ENCODE measurements at places on chromosomes 2 and 18. TPM values are rescaled to one million over a fixed set of nuclear protein-coding genes. Genes with fewer than 3 reads are reported as not detected.
A peak's percentile ranks its signal among the peaks of the same experiment; 100 is the strongest.

The MSTN gene
- 2.1 TPM for polyA plus RNA-seq

The MTCL1 gene
- polyA plus RNA-seq, result 16.2 TPM

The FAM228A gene
- polyA plus RNA-seq, result 0.62 TPM

The EVA1A gene
- polyA plus RNA-seq, result 15.6 TPM

GRCh38 chr2:121638333-121638732 lies 10.9 kb downstream of the CLASP1 start:
- no peak for DNase-seq

- DNase-seq, result no peak
Observed at GRCh38 chr2:165743442-165743841, 50.6 kb downstream of the GALNT3 start.

DNA sequence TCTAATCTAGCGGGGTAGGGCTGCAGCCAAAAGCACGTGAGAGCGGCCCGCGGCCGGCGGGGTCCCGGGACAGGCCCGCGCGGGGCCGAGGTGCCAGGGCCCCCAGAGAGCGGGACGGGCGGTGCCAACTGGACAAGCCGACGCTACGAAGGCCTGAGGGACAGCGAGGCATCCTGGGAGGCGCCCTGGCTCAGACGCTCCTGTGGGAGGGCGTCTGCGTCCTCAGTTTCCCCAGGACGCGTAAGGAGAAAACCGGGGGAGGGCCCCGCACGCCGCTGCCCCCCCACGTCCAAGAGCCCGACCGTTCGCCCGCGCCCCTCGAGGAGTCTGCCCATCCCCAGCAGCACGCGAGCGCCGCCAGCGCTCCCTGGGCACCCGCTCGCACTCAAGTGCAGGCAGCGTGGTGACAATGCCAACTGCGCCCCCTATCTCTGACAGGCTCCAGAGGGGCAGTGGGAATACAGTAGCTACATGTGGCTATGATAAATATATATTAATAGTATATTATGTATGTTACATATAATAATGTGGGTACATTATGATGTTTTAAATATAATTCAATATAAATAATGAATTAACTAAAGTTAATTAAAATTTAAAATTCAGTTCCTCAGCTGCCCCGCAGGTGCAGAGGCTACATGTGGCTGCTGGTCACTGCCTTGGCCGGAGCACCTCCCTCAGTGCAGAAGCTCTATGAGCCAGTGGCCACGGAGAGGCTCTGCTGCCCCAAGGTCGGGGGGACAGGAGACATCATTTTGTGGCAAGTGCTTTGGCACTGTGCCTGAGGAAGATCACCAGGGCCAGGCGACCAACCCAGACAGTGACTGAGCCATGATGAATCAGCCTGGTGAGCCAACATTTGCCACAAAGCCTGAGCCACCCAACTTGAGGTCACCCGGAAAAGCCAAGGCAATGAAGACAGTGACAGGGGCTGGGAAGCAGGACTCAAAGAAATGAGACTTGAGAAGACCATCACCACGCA lies 5.5 kb upstream of the SFT2D3 start:
- no peak for DNase-seq

The IL37 gene
- 0.26 TPM for polyA plus RNA-seq

The KIF1A gene
- 12.5 TPM for polyA plus RNA-seq

DNA sequence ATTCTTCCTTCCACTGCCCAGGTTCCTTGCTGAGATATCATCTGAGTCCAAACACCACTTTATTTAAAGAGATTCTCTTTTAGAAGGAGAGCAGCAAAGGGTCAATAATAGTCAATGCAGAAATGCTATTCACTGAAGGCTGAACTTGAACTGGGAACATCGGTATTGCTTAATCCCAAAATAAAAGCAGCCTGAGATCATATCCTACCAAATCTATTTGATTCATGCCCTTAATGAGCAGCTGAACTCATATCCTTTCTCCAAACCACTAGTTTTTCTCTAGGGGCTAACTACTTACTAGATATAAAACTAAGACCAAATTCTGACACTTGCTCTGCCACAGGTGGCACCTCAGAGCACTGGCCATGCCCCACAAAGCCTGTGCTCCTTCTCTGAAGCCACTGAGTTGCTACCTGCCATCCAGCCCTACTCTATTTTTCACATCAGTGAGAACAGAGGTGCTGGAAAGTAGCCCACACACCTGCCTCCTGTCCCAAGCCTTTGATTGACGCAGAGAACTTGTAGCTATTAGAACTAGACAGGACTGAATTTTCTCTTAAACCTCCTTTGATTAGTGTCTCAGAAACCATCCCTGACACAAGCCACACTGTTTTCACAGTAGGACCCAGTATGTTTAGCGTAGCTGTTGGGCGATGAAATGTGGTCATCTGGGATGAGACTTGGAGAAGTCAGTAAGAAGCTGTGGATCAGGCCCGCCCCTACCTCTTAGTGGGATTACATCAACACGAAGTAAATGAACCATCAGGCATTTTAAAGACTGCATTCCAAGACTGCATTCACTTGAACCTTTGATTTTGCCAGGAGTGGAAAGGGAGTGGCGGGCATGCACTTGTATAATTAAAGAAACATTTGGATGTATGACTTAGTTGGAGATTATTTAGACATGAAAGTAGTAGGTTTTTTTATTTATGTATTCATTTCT lies 124.3 kb downstream of the RBMS1 start:
- DNase-seq, result peak; percentile 24

- DNase-seq, result no peak
Observed at GRCh38 chr2:197239434-197239833, 71.1 kb downstream of the ANKRD44 start.

The CREG2 gene
- 0.51 TPM for polyA plus RNA-seq

Measured in right renal pelvis (tissue), 4 donors.